ENCODE measurements at places on chromosomes 6 and 20.

DNA sequence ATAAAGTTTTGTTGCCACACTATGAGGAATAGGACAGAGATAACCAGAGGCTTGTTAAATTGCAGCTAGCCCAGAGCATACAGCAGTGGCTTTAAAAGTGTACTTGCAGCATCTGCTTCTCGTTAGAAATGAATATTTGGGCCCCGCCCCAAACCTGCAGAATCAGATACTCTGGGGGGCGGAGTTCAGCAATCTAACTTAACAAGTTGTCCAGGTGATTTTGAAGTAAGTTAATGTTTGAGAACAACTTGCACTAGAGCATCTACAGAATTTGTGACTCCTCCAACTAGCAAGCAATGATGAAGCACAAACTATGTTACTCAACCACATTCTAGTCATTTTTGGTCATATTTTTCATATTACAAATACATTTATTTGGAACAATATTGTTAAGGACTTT, 10.6 kb upstream of the SUPT3H start:
- no peak for DNase-seq

- no peak for DNase-seq
Observed at GRCh38 chr20:1792274-1792673, 102.9 kb upstream of the SIRPA start.

DNA sequence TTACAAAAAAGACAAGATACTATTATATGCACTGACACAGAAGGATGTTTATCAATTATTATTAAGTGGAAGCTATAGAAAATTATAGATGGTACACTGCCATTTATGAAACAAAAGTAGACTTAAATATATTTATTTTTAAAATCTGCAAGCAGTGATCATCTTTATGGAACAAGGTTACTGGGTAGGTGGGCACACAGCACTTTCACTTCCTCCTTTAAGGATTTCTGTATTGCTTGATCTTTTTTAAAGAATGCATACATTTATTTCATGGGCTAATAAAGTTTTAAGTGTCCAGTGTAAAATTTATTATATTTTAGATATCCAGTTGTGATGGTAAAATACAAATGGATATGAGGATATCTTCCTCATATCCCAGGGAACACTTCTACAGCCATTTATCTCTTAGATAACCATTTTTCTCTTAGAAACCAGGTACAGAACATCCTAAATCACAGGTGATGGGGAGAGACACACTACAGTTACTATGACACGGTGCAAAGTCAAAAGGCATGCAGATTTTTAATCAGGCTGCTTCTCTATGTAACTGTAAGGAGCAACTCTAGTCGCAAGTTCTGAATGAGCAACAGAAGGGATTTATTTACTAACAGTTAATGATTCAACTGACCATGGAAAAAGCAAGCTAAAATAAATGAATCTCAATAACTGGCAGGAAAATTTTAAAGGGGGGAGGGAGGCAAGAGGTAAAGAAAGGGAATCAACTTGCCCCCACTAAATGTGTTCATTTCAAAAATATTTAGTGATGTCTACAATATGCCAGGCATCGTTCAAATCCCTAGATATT, 2.2 kb downstream of the FBXL4 start:
- DNase-seq = no peak

DNA sequence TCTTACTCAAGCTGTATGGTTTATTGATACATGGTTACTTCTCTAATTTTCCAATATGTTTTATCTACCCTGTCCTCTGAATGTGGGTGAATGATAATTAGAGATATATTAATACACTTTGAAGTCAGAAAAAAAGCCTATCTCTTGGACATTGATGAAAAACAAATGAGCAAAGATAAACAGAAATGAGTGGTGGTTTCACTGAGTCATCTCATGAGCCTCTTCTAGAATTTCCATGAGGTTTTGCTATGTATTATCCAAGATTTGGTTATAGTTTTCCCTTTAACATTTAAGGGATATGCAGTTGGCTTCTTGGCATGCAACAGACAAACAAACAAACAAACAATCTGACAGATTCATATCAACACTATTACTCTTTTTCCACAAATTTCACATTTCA, 586.8 kb downstream of the RFPL4B start:
- DNase-seq = no peak

- peak; percentile 60 for DNase-seq
Observed at GRCh38 chr6:36289281-36289878, 19.5 kb downstream of the PNPLA1 start.

GRCh38 chr6:52284131-52284459, 447 bp downstream of the MCM3 start:
- no peak for DNase-seq

- no peak for DNase-seq
Observed at GRCh38 chr20:23187751-23188150, 101.6 kb upstream of the CD93 start.

GRCh38 chr6:338815-339262, 46.6 kb downstream of the DUSP22 start:
- DNase-seq = no peak

DNA sequence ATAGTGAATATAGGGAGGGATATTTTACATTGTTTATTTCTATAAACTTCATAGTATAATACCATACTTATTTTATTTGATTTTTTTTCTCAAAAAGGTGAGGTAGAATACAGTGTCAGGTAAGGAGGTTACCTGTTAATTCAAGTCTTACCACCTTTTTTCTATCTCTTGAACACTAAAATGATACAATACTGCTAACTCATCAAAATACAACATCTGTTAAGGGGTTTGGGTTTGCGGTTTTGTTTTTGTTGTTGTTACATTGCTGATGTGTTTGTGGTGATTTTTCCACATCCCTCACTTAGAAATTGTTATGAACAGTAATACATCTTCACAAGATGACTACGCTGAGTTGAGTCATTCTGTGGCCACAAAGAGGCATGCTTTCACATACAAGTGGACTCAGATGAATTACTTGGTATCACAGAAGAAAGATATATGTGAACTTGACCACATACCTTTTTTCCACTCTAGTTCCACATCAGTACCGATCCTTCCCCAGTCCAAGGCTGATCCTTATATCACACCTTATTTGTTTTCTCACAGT, 139.4 kb upstream of the ID4 start:
- no peak for DNase-seq

DNA sequence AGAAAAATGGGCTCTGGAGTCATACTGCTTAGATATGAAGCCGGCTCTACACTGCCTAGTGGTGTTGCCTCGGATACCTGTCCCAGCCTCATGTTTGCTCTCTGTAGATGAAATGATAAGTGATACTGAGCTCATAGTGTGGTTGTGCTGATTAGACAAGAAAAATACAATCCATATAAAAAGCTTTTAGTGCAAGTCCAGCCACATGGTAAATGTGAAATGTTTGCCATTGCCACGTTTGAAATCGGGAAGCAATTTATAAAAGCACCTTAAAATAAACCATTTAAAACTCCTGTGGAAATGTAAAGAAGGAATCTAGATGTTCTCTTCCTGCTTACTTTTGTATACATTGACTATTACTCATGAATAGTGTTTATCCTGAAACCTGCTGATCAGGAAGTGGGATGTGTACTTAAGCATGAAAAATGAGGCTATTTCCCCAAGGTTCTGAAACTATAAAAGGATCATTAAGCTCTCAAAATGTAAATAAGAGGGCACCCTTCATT, 13.1 kb upstream of the PBOV1 start:
- DNase-seq = peak; percentile 32

DNA sequence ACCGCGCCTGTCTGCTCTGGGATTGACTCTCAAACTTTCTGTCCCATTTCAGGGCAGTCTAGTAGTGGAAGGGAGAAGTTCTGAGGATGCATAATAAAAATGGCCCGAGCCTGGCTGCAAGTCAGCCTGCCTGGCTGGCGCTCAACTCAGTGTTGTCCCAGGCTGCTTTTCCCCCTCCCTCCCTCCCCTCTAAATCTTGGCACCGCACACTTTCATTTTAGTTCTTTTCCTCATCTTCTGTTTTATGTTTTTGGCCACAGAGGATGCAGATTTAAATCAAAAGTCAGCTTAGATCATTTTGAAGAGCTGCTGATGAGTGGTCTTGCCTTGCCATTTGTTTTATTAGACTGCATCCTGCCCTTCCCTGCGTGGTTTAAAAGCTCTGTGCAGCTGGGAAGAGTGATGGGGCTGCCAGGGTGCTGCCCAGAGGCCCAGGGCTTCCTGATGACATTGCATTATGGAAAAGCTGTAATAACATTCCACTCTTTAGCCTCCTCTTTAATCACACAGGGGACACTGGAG, 6.5 kb upstream of the UQCC2 start:
- DNase-seq = no peak

DNA sequence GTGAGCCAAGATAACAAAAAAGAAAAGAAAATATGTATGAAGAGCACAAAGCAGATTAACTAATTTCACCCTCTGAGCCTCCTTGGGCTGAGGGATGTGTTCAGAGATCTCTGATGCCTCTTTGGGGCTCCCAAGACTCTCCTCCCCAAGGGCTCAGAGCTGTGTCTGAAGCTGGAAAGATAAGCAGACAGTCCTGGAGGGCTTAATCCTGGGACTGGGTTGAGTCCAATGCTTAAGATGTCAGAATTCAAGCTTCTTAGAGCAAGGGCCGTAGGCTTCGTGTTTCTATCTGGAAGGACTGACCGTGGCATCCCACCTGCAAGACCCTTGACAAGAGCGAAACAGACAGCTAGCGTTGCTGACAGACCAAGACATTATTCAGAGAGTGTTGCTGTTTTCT, 229.0 kb downstream of the ZMYND8 start:
- no peak for DNase-seq

DNA sequence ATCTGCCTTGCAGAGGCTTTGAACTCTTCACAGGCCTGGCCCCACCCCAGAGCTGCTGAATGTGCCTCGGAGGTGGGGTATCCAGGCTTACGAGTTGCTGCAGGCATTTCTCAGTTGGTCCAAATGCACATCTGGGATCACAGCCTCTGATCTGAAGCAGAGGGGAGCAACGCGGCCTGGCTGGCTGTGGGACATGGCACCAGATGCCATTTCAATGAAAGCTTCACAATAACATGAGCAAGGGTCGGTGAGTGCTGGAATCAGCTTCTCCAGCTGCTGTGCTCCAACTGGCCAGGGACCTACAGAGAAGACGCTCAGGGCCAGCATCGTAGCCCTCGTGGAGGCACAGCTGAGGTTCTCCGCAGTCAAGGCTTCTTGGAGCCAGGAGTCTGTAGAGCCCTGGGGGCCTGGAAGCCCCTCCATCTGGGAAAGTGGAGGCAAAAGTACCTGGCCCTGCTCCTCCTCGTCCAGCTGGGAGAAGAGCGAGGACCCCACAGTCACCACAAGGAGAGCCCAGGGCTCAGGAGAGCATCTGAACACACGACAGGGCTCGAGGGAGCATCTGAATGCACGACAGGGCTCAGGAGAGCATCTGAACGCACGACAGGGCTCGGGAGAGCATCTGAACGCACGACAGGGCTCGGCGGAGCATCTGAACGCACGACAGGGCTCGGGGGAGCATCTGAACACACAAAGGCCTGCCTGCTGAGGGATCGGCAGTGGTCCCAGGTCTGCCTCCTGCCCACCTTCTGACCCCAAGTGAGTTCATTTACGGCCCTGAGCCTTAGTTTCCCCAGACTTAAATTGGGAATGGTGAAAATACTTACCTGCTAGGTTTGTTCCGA, 165.2 kb downstream of the DLL1 start:
- DNase-seq = no peak

DNA sequence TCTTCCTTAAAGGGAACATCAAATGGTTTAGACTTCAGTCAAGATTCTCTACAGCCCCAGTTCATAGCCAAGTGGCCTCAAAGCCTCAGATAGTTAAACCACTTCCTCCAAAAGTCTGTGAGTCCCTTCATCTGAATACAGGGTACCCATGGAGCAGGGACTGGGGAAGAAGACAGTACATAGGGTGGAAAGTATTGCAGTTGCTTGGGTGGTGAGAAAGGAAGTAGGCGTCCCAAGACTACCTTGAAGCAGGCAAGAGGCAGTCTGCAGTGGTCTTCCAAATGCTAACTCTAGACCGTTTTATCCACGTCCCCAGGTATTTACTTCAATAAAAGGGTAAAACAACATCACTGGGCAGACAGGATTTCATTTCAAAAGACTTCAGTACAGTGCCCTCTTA, 2.0 kb downstream of the FYN start:
- no peak for DNase-seq

DNA sequence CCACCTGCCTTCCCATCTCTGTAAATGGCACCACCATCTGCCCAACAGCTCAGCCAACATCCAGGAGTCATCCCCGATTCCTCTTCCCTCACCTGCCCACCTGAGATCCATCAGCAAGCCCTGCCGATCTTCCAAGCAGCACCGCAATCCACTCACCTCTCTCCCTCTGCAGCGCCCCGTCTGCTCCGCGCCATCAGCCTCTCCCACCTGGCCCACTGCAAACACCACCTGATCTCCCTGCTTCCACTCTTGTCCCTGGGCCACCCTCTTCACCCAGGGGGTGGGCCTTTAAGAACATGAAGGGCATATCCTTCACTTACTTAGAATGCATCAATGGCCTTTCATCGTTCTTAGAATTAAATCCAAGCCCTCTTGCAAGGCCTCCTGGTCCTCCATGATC, 457.3 kb upstream of the SULF2 start:
- DNase-seq = no peak

GRCh38 chr6:168247443-168248147, 72.0 kb downstream of the DACT2 start:
- peak; percentile 72 for DNase-seq

- no peak for DNase-seq
Observed at GRCh38 chr6:136784910-136785746, 7.1 kb downstream of the MAP3K5 start.

DNA sequence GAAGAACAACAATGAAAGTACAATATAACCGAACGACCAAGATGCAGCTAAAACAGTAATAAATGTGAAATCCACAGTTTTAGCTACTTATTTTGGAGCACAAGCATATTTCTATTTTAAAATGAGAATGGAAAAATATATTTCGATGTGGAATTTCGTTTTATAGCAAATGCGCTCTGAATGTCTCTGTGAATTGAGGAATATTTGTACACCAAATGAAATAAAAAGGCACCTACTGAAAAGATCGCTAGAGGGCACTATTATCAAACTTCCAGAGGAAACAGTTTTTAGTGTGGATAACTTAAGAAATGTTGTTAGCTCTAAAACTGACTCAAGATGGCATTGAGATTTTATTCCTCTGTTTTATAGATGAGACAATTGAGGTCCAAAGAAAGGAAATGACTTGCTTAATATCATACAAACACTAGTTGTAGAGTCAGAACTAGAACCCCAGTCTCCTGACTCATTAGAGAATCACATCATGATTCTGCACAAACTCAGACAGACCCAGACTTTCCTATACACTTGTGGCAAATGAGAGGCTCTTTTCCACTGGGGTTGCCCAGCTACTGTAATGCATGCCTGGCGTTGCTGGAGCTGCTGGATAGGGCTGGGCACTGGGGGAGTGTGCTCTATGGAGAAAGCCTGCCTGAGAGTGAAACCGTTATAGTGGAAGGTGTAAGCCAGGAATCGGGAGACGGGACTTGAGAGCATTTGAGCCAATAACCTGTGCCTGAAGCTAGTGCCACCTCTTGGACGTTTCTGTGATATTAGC, 51.9 kb downstream of the GCLC start:
- DNase-seq = peak; percentile 62

DNA sequence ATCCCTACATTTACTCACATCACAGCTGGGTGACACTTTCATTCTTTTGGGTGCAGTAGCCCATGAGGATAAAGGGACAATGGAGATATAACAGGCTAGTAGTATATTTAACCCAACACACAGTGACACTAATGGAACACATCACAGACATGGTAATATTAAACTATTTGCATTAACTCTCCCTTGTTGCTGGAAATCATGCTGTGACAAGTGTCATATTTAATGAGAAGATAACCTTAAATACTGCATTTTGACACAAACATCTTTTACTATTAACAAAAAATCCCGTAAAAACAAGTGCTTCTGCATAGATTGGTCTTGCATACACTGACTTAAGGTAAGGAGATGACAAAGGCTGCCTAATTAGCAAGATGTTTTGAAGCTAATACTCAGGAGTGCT, 45.5 kb downstream of the CNR1 start:
- no peak for DNase-seq

All from NCI-H345 (cell line).